Stimulated activated CD4-positive, alpha-beta T cell treated with anti-CD3 and anti-CD28 coated beads, Interleukin-15, amount 100 ng/mL, for 1 hour (primary cell): ENCODE measurements at places on chromosomes 11 and 22.

GRCh38 chr22:48896766-48897644 lies 930.7 kb downstream of the BRD1 start:
- DNase-seq = no peak

GRCh38 chr11:43868852-43869567 lies 11.6 kb upstream of the ALKBH3 start:
- DNase-seq = no peak

GRCh38 chr11:72722050-72722748 lies 30.0 kb downstream of the ARAP1 start:
- peak; percentile 75 for DNase-seq

DNA sequence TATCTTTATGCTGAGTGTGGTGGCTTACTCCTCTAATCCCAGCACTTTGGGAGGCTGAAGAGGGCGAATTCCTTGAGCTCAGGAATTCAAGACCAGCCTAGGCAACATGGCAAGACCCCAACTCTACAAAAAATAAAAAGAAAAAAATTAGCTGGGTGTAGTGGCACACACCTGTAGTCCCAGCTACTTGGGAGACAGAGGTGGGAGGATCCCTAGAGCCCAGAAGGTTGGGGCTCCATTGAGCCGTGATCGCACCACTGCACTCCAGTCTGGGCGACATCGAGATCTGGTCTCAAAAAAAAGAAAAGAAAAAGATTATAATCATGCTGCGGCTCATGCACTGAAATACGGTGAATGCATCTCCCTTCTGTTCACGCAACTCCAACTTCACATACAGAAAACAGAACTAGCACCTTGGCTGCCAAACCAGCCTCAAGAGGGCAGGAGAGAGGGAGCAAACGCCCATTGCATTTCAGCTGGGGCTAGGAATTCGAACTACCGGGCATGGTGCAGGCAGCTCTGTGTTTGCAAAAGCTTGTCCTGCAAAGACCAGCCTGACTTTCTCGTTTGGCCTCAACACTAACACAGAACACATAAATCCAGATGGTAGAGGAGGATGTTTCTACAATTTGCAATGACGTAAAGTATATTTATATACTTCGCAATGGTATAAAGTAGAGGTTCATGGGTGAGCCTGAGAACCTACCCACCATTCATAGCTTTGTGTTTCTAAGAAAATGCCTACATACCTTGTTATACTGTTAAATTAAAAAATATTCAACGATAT lies 6.3 kb upstream of the SYNGR1 start:
- peak; percentile 19 for DNase-seq

GRCh38 chr11:6825231-6825744 lies 20.2 kb upstream of the OR10A5 start:
- DNase-seq = no peak

GRCh38 chr11:124440608-124441007 lies 4.9 kb downstream of the OR8B8 start:
- no peak for DNase-seq

GRCh38 chr22:21996175-21996720 lies 13.7 kb upstream of the TOP3B start:
- DNase-seq = no peak

DNA sequence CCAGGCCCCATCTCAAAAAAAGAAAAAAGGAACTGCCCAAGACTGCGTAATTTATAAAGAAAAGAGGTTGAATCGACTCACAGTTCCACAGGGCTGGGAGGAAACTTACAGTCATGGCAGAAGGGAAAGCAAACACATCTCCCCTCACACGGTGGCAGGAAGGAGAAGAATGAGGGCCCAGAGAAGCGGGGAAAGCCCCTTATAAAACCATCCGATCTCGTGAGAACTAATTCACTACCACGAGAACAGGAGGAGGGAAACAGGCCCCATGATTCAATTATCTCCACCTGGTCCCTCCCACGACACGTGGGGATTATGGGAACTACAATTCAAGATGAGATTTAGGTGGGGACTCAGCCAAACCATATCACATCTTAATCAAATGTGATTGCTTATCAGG lies 82.2 kb downstream of the BUD13 start:
- DNase-seq = no peak

GRCh38 chr11:121489823-121490222 lies 37.1 kb upstream of the SORL1-AS1 start:
- no peak for DNase-seq

GRCh38 chr22:36102995-36103394 lies 57.6 kb downstream of the APOL3 start:
- DNase-seq = no peak

DNA sequence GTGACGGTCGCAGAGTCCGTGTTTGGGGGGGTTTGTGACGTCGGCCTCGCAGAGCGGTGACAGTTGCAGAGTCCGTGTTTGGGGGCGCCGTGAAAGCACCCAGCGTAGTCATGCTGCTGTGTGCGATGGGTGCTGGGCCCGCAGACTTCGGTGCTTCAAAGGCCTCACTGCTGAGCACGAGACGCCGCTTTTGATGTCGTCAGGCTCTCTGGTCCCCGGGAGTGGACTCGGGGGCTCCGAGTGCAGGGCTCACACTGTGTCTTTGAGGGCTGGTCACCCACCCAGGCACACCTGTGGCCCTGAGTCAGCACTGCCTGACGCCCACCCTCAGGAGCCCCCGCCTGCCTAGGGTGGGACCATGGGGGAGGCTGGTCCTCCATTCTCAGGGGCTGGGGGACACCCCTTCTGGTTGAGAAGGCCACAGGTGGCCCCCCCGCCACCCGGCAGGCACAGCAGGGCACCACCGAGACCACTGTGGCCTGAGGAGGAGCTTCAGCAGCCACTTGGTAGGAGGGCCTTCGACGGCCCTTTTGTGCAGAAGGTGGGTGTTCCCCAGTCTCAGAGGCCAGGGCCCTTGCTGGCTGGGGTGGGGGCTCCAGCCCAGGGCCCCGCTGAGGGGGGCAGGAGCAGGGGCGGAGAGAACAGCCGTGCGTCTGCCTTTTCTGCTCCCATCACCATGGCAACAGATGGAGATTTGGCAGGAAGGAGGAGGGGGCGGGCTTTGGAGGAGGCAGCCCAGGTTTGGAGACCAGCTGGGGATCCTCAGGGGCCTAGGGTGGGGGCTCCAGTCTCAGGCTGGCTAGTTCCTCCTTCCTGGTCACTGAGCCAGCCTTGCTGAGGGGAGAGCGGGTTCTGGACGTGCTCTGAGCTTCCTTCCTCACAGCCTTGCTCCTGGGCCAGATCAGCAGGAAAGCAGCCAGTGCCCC lies 20.9 kb downstream of the BRSK2 start:
- DNase-seq = no peak

GRCh38 chr11:110422306-110422905 lies 7.3 kb upstream of the FDX1 start:
- no peak for DNase-seq

- DNase-seq = no peak
These were observed 1.2 kb downstream of the RTL6 start for GRCh38 chr22:44496844-44497217.

DNA sequence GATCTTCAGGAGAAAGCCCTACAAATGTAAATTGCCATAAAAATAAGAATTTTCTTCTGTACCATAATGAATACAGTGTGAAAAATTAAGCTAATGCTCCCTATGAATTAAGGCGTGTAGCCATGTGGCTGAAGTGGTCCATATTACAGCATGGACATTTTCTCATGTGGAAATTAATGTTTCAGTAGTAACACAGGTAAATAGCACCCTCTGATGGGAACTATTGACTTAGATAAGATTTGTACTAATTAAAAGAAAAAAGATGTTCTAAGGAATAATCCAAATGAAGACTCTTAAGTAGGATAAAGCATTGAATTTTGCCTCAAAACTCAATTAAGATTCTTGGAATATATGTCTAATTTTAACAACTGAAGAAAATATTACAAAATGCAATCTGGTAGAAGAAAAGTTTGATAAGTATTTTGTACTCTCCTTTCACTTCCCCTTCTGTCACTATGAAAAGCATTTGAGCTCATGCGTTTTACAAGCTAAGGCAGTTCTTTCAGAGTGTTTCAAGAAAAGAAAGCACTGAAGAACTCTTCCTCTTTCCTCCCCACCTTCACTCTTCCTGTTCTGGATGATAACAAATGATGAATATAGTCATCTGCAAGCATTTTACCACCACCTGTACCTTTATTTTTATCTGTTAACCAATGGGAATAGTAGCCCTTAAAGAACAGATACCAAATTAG lies 9.9 kb upstream of the OR8D2 start:
- DNase-seq = no peak

- no peak for DNase-seq
These were observed 6.7 kb downstream of the ACP2 start for GRCh38 chr11:47241841-47242301.

- DNase-seq = no peak
These were observed 44.4 kb downstream of the GDPD5 start for GRCh38 chr11:75481223-75481921.

DNA sequence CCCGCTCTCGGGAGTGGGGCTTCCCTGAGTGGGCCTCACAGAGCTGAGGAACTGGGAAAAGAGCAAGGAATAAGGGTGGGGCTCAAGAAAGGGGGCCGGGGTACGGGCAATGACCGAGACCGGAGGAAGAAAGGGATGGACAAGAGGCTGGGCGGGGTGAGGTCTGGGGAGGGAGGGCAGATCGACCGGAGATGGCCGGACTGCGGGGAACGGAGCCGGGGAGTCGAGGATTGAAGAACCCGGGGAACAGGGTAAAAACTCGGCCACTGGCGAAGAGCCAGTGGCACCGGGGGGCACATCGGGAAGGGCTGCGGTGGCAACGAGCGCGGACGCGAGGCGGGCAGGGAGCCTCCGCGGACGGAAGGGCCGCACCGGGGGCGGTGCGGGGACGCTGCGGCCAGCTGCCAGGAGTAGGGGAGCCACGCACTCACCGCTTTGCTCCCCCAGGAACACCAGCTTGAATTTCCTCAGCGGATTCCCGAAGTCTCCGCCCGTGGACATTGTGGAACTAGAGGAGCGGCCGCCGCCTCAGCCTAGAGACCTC lies 667 bp downstream of the RAB6A start:
- DNase-seq = no peak

GRCh38 chr11:7098235-7098832 lies 9.5 kb downstream of the RBMXL2 start:
- no peak for DNase-seq

GRCh38 chr11:9692691-9693090 lies 28.8 kb downstream of the SWAP70 start:
- no peak for DNase-seq

- DNase-seq = no peak
These were observed 23.3 kb upstream of the PLEKHB1 start for GRCh38 chr11:73622926-73623593.

- DNase-seq = no peak
These were observed 89.0 kb upstream of the GRK3 start for GRCh38 chr22:25475257-25476022.

GRCh38 chr22:40449676-40450035 lies 79.3 kb downstream of the SGSM3 start:
- DNase-seq = no peak

DNA sequence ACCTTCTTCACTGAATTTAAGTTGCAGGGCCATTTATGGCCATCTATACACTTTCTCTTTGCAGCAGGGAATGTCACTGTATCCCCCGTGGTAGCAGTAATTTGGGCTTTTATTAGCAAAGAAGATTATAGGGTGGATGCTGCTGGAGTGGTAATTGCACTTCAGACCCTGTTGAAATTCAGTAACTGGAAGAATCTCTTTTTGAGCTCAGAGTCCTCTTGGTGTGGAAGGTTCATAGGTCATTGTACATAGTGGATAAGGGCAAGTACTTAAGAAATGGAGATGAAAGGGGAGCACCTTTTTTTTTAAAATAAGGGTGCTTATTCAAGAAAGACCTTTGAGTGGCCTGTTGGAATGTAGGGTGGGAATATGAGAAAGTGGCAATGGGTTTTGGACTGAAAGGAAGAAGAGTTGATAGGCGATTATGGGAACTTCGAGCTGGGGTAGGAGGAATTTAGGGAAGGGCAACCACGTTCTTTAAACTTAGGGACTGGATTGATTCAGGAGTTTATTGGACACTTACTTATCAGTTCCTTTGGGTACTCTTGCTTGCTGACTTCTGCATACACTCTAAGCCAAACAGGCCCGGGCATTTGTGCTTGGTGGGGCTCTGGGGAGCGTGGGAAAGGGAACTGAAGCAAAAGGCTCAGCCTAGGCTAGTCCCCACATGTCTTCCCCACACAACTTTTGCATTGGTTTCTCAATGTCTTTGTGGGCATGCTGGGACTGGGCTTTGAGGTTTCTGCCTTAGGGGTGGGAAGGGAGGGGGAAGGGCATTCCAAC lies 26.5 kb downstream of the CTNND1 start:
- DNase-seq = no peak

DNA sequence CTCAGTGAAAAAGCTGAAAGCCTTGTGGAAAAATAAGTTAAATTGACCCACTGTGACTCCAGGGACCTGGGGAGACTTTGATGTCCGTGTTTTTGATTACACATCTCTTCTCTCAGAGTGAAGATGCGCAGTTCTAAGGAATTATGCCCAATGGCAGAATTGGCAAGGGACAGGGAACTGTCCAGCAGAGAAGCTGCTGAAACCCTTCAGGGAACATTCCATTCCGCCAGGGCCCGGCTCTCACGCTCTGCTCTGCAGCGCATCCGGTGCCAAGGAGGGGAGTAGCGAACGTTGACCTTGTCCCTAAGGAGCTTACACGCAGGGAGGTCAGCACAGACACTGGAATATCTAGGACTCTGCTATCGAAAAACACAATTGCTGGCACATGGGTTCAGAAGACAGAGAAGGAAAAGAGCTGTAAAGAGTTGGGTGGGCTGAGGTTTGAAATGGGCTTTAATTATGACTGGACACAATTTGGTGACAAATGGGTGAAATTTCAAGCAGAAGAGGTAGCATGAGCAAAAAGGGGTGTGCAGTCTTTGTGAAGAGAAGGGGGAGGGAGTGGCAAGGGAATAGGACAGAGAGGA lies 64.5 kb upstream of the B3GAT1 start:
- no peak for DNase-seq

- no peak for DNase-seq
These were observed 9.0 kb downstream of the JAML start for GRCh38 chr11:118215765-118216164.

DNA sequence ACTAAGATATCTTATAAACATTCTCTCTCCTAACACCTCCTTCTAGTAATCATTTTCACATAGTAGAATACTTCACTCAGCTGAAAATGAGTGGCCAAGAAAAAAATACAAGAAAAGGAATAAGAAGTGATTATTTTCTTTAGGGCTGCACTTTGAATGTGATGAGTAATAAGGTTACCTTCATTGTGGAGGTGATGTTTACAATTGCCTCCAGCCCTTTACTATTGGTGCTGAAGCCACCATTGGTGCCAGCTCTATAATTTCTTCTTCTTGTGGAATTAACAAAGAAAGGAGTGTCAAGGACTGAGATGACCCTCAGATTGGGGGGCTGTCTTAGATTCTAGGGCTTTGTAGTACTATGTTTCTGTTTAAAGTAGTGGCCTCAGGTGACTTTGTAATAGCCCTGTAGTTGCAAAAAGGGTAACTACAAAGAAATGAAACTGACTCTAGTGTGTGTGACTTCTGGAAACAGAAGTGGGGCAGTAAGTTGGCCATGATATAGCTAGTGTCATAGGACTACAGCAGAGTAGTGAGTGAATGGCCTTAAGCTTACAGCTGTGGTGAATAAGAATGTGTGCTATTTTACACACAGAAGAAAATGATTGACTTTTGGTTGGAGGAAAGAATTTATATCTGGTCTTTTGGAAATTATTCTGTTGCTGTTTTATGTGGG lies 287.2 kb downstream of the TMEM135 start:
- no peak for DNase-seq

GRCh38 chr11:118639899-118640298 lies 32.5 kb downstream of the PHLDB1 start:
- DNase-seq = no peak
